HCT116 (cell line): ENCODE measurements at places on chromosomes 6 and 20. TPM values are rescaled to one million over a fixed set of nuclear protein-coding genes. Genes with fewer than 3 reads are reported as not detected.

The C6orf52 gene
- 3.9 TPM for total RNA-seq

The GABRR1 gene
- not detected for total RNA-seq

The HDGFL1 gene
- total RNA-seq = not detected

The NR2E1 gene
- total RNA-seq = not detected

- no peaks in the 10 kb centered on the region for H3K4me1 ChIP-seq
- no peaks in the 10 kb centered on the region for H3K27me3 ChIP-seq
- H3K27ac ChIP-seq = no peak overlapping the region
- H3K36me3 ChIP-seq = no peaks in the 10 kb centered on the region
Measured at GRCh38 chr6:123550052-123550617, 86.6 kb downstream of the TRDN start.

DNA sequence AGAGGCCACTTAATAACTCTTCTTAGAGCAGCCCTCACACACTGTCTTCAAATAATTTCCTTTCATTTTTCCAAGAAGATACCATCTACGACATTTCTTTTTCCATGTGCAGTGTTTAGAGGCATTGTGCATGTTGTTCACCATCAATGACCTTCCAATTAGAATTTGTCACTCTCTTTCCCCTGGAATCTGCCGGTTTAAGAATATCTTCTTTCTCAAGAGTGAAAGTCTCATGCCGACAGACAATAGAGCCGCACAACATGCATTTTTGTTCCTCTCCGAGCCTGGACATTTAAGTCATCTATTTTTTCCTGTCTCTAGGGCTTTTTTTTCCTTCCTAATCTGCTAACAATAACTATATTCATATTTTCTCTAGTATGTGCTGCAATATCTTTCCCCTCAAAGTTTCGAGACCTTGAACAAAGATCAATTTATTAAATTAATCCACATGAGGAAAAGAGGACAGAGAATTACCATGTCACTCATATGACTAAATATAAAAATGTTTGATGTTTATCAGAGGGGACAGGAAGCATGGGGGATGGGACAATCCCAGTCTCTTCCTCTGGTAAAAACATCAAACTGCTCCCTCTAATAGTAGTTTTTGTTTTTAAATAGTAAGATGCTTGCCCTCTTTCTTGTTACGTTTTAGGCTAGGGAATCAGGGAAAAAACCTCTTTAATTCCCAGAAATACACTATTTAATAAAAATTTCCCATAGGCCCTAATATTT, 893.4 kb downstream of the C6orf118 start:
- DNase-seq = no peak
- H3K27me3 ChIP-seq = no peaks in the 10 kb centered on the region
- H3K36me3 ChIP-seq = no peaks in the 10 kb centered on the region
- H3K4me1 ChIP-seq = no peaks in the 10 kb centered on the region
- H3K4me3 ChIP-seq = no peak overlapping the region

GRCh38 chr6:158556113-158556512, 3.8 kb upstream of the TMEM181 start:
- no peaks in the 10 kb centered on the region for H3K36me3 ChIP-seq
- DNase-seq = no peak
- H3K27me3 ChIP-seq = no peaks in the 10 kb centered on the region
- H3K27ac ChIP-seq = no peak overlapping the region
- peaks cover 14% of the 10 kb centered on the region for H3K4me1 ChIP-seq
- H3K4me3 ChIP-seq = no peak overlapping the region

- H3K4me3 ChIP-seq = peak overlapping the region; percentile 75; the same call in 1 of the 2 replicates
- DNase-seq = no peak
- no peaks in the 10 kb centered on the region for H3K36me3 ChIP-seq
- no peaks in the 10 kb centered on the region for H3K27me3 ChIP-seq
- H3K27ac ChIP-seq = no peak overlapping the region
Measured at GRCh38 chr6:53792016-53792415, 2.8 kb upstream of the LRRC1 start.

DNA sequence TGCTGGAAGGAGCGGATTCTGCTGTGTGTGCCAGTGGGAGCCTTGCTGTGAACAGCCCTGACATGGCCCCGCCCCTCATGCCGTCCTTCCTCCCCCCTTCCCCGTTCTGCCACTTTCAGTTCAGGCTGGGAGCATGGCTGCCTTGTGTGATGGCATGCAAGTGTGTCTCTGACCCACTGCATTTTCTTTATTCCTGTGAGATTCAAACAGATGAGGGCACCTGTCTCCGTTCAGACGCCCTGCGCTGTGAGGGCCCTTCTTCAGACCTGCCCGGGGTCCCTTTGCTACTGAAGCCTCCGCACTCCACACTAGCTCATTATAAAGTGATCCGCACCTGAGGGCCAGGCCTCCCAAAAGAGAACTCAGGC, 88.3 kb downstream of the TAF4 start:
- H3K4me3 ChIP-seq = no peak overlapping the region
- DNase-seq = no peak
- H3K4me1 ChIP-seq = no peaks in the 10 kb centered on the region
- no peaks in the 10 kb centered on the region for H3K27me3 ChIP-seq

DNA sequence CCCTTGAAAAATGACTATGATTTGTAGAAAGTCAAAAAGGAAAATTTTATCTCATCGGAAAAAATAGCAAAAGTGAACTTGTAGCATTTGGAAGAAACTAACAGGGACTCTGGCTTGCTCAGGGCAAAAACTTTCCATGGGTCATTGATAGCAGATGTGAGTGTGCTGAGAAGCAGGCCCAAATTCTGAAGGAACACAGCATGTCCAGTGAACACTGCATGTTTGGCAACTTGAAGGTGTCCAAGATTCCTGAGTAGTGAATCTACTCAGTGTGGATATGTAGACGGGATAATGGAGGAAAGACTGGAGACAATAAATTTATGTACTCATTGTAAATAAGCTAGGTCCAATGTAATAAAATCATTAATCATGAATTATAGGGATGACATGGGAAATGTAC, 8.2 kb downstream of the SLC17A2 start:
- no peak overlapping the region for H3K27ac ChIP-seq
- no peak for DNase-seq
- no peak overlapping the region for H3K4me3 ChIP-seq
- no peaks in the 10 kb centered on the region for H3K36me3 ChIP-seq
- no peaks in the 10 kb centered on the region for H3K4me1 ChIP-seq

GRCh38 chr20:37421988-37422387, 76.0 kb downstream of the SRC start:
- no peak for DNase-seq
- H3K4me1 ChIP-seq = no peaks in the 10 kb centered on the region
- no peaks in the 10 kb centered on the region for H3K36me3 ChIP-seq
- no peak overlapping the region for H3K4me3 ChIP-seq
- no peak overlapping the region for H3K27ac ChIP-seq

- no peak for DNase-seq
- no peaks in the 10 kb centered on the region for H3K36me3 ChIP-seq
- no peak overlapping the region for H3K27ac ChIP-seq
- no peaks in the 10 kb centered on the region for H3K4me1 ChIP-seq
- H3K4me3 ChIP-seq = no peak overlapping the region
- no peaks in the 10 kb centered on the region for H3K27me3 ChIP-seq
Measured at GRCh38 chr6:104623052-104623690, 236.5 kb downstream of the HACE1 start.

GRCh38 chr6:93304505-93304904, 114.9 kb downstream of the EPHA7 start:
- no peak for DNase-seq
- no peaks in the 10 kb centered on the region for H3K4me1 ChIP-seq
- H3K27ac ChIP-seq = no peak overlapping the region
- H3K4me3 ChIP-seq = no peak overlapping the region
- no peaks in the 10 kb centered on the region for H3K36me3 ChIP-seq
- no peaks in the 10 kb centered on the region for H3K27me3 ChIP-seq

DNA sequence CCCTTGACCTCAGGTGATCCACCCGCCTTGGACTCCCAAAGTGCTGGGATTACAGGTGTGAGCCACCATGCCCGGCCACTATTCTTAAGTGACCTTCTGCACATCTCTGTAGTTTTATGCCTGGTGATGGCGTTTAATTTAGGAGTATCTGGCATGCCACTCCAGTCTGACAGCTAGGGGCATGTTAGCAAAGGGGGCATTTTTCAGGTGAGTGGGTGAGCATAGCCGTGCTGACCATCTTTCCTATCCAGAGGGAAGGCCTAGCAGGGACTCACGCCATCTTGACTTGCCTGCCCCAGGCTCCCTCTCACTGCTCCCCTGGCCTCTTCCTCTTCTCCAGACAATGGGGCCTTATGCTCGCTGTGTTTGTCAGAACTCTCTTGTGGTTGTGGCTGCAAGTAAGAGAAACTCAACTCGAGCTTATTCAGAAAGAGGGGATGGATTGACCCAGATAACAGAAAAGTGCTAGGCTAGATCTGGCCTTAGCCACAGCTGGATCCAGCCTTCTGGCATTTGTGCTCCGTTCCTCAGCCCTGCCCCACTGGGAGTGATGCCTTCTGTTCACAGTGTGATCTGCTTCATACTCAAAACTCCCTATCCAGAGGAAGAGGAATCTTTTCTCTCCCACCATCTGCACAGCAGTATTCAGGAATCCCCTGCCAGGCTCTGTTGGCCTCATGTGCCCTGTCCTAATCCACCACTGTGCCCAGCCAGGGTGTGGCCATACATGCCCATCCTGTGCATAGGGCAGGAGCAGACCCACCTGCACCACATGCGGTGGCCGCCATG, 174.5 kb upstream of the AKAP12 start:
- peaks cover 86% of the 10 kb centered on the region for H3K4me1 ChIP-seq
- 0 out of 2 replicates have a peak, but pooled peaks cover 6% of the 10 kb centered on the region for H3K36me3 ChIP-seq
- peak overlapping the region; percentile 100 for H3K27ac ChIP-seq
- H3K27me3 ChIP-seq = no peaks in the 10 kb centered on the region
- H3K4me3 ChIP-seq = no peak overlapping the region

DNA sequence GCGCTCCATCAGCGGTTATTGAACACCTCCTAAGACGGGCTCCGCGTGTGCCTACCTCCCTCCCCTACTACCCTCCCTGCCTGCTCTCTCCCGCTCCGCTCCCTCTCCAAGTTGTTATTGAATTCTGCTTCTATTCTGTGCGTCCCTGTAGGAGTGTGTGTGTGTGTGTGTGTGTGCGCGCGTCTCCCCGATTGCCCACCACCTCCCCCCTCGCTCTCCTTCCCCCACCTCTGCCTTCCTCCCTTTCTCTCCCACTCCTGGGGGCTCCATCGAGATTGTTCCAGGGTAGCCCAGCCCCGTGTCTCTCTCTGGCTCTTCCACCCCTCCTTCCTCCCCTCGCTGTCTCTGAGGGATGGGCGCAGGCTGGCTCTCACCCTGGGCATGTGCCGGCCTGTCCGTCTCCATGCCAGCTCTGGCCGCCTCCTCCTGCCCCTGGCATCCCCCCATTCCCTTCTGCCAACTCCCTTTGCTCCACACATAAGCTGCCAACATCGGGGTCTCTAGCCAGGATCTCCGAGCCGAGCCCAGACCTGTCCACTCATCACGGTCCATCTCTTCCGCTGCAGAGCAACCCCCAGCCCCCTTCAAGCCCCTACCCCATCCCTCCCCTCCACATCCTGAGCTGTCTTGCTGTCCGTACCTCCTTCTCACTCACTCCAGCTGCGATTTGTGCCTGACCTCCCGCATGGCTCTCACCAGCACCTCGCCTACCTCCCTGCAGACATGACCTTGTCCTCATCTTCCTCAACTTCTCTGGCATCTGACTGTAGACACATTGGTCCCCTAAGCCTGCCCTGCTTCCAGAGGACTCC, 68.5 kb downstream of the SRC start:
- H3K4me3 ChIP-seq = no peak overlapping the region
- H3K27ac ChIP-seq = no peak overlapping the region
- H3K36me3 ChIP-seq = no peaks in the 10 kb centered on the region
- no peak for DNase-seq
- H3K4me1 ChIP-seq = no peaks in the 10 kb centered on the region
- H3K27me3 ChIP-seq = peaks cover 15% of the 10 kb centered on the region; the same call in 1 of the 2 replicates

GRCh38 chr6:138868181-138868580, 72.3 kb downstream of the ECT2L start:
- no peak for DNase-seq
- H3K4me1 ChIP-seq = no peaks in the 10 kb centered on the region
- no peaks in the 10 kb centered on the region for H3K36me3 ChIP-seq
- no peak overlapping the region for H3K4me3 ChIP-seq

DNA sequence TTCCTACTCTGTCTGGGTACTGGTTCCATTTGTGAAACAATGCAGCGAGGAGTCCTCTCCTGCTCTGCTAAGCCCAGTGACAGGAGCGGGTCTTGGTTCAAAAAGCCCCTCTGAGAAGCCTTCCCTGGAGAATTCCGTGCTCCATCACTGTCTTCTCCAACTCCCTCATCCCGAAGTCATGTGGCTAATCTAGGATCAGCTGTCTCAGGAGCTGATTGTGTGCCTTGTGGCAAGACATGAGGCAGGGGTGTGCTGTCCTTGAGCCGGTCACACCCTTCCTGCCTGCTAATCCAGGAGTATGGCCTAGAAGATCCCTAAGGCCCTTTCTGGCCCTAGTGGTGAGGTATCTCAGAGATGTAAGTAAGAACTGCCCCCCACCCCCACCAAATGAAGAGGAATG, 72.0 kb downstream of the EFCAB8 start:
- no peaks in the 10 kb centered on the region for H3K4me1 ChIP-seq
- no peak overlapping the region for H3K4me3 ChIP-seq
- DNase-seq = no peak
- no peak overlapping the region for H3K27ac ChIP-seq
- no peaks in the 10 kb centered on the region for H3K36me3 ChIP-seq
- no peaks in the 10 kb centered on the region for H3K27me3 ChIP-seq

GRCh38 chr6:100099189-100100074, 105.4 kb upstream of the MCHR2 start:
- no peak overlapping the region for H3K4me3 ChIP-seq
- H3K4me1 ChIP-seq = no peaks in the 10 kb centered on the region
- H3K27ac ChIP-seq = no peak overlapping the region
- no peaks in the 10 kb centered on the region for H3K27me3 ChIP-seq

GRCh38 chr6:125018136-125018535, 55.9 kb downstream of the RNF217 start:
- no peaks in the 10 kb centered on the region for H3K36me3 ChIP-seq
- no peaks in the 10 kb centered on the region for H3K27me3 ChIP-seq
- H3K4me3 ChIP-seq = no peak overlapping the region
- peaks cover 3% of the 10 kb centered on the region; the same call in 1 of the 2 replicates for H3K4me1 ChIP-seq

DNA sequence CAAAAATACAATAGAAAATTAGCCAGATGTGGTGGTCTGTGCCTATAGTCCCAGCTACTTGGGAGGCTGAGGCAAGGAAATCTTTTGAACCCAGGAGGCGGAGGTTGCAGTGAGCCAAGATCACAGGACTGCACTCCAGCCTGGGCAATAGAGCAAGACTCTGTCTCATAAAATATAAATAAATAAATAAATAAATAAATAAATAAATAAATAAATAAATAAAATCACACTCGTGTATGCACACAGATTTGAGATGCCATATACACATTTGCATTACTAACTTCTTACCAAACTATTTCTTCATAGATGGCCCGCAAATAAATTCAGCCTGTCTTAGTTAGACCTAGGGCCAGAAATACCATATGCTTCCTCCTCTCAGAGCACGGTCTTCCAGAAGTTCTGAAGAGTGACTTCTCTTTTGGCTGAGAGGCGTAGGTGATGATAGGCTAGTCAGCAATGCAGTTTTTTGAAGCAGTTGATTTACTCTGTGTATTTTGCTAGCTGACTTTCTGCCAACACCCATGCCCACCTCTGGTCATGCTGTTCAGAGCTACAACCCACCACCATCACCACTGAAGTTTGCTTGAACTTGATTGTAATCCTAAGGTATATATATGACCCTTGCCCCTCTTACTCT, 150.1 kb downstream of the SASH1 start:
- no peak overlapping the region for H3K27ac ChIP-seq
- no peak for DNase-seq
- no peaks in the 10 kb centered on the region for H3K36me3 ChIP-seq
- H3K4me3 ChIP-seq = no peak overlapping the region
- H3K27me3 ChIP-seq = no peaks in the 10 kb centered on the region

GRCh38 chr20:34175879-34176278, 63.8 kb upstream of the EIF2S2 start:
- no peaks in the 10 kb centered on the region for H3K36me3 ChIP-seq
- no peaks in the 10 kb centered on the region for H3K4me1 ChIP-seq
- no peaks in the 10 kb centered on the region for H3K27me3 ChIP-seq
- H3K4me3 ChIP-seq = no peak overlapping the region
- no peak overlapping the region for H3K27ac ChIP-seq
